ENCODE measurements at places on chromosomes 12 and 14.

GRCh38 chr14:39957987-39958386 lies 525.8 kb upstream of the FBXO33 start:
- no peak for DNase-seq

DNA sequence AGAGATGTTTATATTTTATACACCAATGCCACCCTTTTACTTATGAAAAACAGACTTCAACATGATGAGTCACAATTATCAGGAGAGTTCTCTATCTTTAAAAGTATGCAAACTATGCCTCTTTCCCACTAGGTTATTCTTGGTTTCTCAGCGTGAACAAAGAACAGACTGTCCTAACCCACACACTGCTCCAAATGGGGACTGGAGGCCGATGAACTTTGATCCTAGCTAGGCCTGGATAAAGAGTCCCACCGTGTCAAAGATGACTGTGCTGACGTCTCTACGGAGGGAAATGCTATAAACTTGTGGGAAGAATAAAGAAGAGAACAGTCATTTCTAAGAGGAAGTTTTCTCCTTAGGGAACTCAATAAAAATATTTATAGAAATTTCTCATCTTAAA lies 160.1 kb downstream of the EPS8 start:
- peak; percentile 39 for DNase-seq

DNA sequence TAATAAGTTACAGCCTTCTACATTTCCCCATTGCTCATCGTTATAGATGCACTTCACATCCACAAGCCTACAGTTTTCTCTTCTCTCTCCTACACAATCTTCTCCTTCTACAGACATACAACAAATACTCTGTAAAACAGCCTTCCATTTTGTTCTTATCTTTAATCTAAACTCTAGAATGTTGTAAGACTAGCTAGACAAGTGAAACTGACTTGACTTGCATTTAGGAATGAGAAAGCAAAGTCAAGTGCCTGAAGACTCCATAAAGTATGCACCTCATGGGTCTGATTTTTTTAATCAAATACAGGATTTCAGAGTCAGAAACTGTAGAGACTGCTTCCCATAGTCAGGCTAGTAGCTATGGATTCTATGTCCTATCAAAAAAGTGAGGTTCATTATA lies 190.3 kb downstream of the KLHL28 start:
- no peak for DNase-seq

DNA sequence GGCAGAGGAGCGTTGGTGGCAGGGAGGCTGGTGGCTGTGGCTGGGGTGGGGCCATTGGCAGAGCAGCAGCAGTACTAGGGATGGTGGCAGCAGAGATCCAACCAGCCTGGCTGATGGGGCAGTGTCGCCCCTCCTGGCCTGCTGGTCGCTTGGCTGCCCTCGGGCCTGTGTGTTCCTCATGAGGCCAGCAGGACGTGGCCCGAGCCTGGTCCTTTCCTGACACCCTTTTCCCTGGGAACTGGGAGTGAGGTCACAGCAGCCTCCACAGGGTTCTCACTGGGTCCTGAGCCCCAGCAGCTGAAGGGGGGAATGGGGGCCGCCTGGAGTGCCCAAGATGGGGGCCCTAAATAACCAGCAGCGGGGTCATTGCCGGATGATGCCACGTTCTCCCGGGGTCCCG lies 46.1 kb downstream of the KIF26A start:
- no peak for DNase-seq

GRCh38 chr14:65287264-65288131 lies 125.0 kb upstream of the FUT8 start:
- DNase-seq: no peak

DNA sequence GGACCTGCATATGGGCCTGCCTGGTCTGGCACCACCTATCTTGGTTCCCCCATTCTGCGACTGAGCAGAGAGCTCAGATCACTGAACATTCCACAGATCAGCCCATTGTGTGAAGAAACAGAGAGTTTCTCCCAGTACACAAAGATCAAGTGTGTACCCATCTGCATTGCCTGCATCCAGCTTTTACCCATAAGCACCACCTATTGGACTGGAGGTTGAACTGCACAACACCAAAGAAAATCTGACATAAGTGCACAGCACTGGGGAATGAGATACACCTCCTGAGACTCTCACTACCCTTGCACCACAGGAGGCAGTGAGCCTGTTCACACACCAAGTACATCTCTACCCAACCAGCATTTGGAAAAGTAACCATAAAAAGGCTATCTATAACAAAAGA lies 362.6 kb upstream of the CLEC14A start:
- DNase-seq: no peak

- peak; percentile 32 for DNase-seq
Observed at GRCh38 chr12:131892711-131893604, 1.5 kb upstream of the ULK1 start.
